NCI-H1092 (cell line): ENCODE measurements at places on chromosomes 3 and 15.

GRCh38 chr3:138445236-138445635 is 10.8 kb downstream of the ESYT3 start:
- no peak for DNase-seq

- DNase-seq = no peak
Measured at GRCh38 chr15:59933607-59934006, 70.5 kb upstream of the FOXB1 start.

- DNase-seq = no peak
Measured at GRCh38 chr15:82950295-82950694, 2.2 kb downstream of the HOMER2 start.

DNA sequence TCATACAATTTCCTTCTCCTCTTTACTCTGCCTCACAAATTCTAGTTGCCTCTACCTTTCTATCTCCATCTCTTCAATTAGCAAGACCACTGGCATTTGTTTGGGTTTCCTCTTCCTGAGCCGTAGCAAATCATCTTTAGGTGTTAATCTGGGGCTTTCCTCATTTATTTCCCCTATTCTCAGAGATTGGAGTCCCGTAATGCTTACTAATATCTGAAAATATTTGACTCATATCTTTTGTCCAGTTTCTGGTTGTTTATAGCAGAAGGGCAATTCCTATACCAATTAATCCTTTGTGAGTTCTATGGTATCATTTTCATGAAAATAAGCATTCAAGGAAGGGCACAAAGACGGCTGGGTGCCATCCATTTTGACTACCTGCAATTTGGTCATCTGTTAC is 103.7 kb downstream of the NR2E3 start:
- no peak for DNase-seq

GRCh38 chr15:65421360-65422215 is 1.2 kb downstream of the IGDCC4 start:
- DNase-seq = no peak

DNA sequence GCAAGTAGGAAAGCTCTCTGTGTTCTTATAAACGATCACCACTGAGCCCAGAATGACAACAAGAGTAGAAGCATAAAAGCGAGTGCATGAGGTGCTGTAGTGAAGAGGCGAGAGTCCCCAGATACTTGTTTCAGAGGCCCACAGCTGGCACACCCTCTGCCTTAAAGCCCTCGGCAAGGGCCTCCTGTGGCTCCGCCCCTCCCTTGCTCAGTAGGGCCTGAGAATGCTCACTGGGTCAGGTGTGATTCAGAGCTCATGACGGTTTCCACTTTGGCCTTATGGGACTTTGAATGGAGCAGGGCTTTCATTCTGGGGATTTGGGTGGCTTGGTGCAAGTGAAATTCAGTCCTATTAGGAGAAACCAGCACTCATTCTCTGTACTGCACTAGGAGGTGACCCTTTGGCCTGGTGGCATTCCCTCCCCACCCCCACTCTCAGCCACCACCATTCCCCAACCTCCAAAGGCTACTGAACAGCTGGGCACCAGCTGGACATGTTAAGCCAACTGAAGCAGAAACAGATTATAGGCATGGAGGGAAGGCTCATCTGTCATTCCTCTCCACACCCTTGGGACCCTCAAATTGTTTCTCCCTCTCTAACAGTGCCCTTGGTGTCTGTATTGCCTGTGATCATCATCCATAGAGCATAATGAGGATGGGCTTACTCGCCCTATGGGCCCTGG is 109.6 kb upstream of the CTDSPL start:
- no peak for DNase-seq

DNA sequence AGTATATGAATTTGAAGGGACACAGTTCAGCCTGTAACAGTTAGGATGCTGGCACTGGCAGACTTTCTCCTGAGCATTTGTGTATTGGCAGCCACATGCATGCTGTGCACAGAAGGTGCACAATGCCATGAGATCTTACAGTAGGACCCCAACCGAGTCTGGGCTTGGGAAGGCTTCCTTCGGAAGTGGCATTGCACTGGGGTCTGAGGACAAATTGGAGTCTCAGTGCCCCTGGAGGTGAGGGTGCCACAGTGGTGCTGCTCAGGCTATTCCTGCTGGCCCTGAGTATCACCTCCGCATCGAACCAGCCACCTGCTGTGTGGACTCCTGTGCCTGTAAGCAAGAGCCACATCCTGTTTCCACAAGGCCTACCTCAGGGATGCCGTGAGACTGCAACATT is 99.5 kb downstream of the DNAJB8 start:
- DNase-seq = no peak

DNA sequence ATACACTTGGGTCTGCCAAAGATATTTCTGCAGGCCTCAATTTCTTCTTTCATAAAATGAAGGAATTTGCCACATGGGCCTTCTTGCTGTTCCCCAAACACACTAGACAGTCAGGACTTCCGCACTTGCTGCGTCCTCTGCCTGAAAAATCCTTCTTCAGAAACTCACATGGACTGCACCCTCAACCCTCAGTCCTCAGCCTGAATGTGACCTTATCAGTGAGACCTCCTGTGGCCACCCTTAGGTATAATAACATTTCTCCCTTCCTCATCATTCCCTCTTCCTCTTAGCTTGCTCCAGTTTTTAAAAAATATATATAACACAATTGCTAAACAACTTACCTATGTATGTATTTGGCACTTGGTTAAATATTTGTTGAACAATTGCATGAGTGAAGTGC is 257.5 kb downstream of the MFSD1 start:
- no peak for DNase-seq

DNA sequence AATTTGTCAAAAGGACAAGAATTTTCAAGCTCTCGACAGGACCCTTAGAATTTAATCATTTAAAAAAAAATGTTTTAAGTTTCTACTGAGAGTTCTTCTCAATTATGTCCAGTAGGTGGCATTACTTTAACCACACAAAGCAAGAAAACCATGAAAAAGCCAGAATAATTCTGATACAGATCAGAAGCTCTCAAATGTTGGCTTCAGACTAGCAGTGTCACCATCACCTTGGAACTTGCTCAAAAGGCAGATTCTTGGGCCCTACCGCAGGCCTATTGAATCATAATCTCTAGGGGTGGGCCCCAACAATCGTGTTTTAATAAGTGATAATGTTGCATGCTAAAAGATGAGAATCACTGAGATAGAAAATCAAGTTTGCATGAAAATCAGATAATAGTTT is 99.5 kb upstream of the KCNMB2 start:
- no peak for DNase-seq

- no peak for DNase-seq
Measured at GRCh38 chr3:141618938-141619337, 119.2 kb upstream of the RNF7 start.

- DNase-seq = no peak
Measured at GRCh38 chr15:84839714-84840113, 22.6 kb downstream of the ALPK3 start.

- DNase-seq = no peak
Measured at GRCh38 chr3:10935028-10935427, 57.5 kb upstream of the SLC6A1 start.

DNA sequence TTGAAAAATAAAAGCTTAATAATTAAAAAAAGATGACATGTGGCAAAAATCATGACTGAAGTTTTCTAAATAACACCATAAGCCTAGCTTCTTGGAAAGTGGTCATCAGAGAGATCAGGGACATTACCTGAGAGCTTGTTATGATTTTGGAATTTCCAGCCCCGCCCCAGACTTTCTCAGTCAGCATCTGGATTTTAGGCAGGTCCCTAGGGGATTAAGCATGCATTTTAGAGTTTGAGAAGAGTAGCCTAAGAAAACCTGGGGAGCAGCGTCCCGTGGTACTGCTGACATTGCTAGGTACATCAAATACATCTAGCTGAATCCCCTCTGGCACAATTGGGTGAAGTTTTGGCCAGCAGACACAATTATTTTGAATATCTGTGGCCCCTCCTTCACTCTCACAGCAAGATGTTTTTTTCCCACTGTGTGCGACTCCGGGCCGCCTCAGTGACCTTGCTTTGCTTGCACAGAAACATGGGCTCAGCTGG is 58.7 kb upstream of the MEF2A start:
- DNase-seq = no peak

- DNase-seq = no peak
Measured at GRCh38 chr3:66344848-66345578, 124.2 kb downstream of the SLC25A26 start.

DNA sequence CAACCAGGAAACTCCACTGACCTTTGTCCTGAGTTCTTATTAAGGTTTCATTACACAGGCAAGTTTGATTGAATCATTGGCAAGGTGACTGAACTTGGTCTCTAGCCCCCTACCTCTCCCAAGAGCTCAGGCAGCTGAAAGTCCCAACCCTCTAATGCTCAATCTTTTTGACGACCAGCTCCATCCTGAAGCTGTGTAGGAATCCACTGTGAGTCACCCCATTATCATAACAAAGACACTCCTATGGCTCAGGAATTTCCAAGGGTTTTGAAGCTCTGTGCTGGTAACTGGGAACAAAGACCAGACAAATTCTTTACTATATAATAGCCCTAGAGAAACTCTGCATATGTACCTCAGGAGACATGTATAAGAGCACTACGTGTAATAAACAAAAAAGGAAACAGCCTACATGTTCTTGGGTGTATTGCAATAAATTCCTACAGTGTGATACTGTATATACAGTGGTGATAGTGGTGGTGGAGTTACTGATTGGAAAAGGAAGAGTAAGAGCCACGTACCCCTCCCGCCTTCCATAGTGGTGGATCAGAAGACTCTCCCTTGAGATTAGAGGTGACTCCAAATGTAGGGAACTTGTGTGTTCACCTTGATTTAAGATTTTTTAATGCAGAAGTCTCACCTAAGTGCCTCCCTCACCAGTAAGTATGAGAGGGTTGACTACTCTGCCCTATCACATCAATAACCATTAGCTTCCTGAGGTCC is 116.6 kb downstream of the ST8SIA2 start:
- DNase-seq = no peak

GRCh38 chr15:86041399-86041798 is 38.3 kb upstream of the AGBL1 start:
- DNase-seq = no peak

DNA sequence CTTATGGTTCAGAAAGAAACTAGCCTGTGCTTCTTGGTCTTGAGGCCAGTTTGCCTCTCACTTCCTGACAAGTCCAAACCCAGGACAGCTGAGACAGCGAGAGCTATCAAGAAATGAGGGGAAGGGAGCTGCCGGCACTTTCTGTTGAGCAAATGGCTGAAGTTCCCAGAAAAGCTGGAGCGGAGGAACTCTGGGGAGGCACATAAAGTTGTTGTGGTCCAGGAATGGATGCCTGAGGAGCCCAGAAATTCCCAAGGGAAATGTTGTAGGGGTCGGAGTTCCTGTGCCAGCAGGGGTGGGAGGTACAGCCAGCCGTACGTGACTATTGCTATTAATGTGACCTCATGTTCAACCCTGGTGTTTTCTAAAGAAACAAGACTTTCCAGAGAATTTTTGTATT is 98.8 kb upstream of the TNFAIP8L3 start:
- DNase-seq = no peak

GRCh38 chr3:55688154-55688553 is 201.0 kb upstream of the WNT5A start:
- DNase-seq = no peak

- no peak for DNase-seq
Measured at GRCh38 chr15:78140292-78140691, 8.9 kb upstream of the IDH3A start.

GRCh38 chr3:167102071-167102470 is 278.0 kb downstream of the ZBBX start:
- no peak for DNase-seq

GRCh38 chr3:167864552-167864874 is 129.0 kb downstream of the SERPINI1 start:
- DNase-seq = no peak

GRCh38 chr3:80238152-80238551 is 470.4 kb upstream of the ROBO1 start:
- DNase-seq = no peak

DNA sequence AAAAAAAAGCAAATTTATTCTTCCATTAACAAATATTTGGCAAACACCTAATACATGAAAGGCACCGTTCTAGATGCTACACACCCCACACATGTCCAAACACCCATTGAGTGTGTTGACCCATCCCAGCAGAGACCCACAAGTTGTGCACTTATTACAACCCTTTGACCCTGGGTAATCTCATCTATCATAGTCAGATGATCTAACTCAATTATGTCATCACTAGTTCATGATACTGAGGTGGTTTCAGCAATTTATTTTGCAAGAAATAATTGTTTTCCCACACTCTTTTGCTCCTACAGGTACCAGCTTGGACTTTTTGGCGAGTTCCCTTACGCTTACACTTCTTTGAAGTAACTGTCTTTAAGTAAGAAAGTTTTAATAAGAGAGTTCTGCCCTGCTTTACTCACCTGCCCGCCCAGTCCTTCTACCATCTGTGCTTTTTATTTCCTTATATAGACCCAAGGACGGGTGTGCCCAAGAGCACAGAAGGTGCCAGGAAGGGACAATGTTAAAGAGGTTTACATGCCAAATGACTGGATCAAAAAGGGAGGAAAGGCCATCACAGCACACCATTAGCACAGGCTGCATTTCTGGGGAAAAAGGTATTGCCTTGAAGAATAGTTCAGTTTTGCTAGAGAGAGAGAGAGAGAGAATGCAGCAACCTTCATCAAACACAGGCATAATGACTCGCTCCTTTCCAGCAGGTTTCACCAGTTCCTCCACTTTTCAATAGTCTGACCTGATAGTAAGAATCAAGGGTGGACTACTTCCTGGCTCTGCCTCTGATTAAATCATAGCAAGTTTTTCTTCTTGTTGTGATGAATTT is 54.5 kb upstream of the ATP11B start:
- no peak for DNase-seq

DNA sequence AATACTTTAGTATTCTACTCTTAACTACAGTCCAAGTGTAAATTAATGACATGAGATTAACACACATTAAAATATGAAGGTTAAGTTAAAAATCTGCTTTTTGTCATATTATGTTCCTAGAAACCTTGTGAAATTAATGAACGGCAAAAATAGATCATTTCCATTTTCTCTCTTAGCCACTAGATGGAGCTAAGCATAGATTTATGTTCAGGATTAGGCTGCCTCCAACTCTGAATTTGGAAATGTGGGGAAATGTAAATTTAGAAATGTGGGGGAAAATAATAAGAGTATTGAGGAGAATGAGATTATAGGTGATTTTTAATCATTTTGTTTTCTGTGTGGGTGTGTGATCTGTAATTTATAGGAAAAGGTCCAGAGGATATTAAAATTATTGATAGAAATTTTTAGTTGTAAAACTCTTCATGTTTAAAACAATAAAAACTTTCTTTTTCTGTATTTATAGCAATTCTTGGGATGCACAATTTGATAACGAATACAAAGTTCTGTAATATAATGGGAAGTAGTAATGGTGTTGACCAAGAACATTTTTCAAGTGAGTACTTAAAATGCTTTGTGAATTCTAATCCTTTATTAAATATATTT is 59.2 kb downstream of the TMOD3 start:
- no peak for DNase-seq

- DNase-seq = no peak
Measured at GRCh38 chr3:107651782-107652181, 129.0 kb downstream of the BBX start.

- no peak for DNase-seq
Measured at GRCh38 chr15:66614951-66615760, 49.4 kb upstream of the LCTL start.

DNA sequence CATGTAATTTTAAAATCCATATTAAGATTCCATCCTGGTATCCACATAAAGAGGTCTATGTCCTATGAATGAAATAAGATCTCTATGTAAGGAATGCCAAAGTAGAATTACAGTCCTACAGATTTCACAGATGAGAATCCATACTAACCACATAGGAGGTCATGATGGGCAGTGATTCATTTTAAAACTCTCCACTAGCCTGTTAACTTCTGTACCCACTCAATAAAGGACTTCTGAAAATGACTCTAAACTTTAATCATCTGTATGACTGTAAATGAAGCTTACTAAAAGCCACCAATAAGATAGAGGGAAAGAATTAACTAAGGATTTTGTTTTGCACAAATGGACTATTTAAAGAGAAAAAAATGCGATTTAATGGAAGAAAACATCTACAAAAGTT is 28.7 kb downstream of the MORC1 start:
- DNase-seq = no peak
